Peyer's patch (tissue), 4 donors: ENCODE measurements at places on chromosomes 3 and 15.

- DNase-seq = no peak
Observed at GRCh38 chr3:181899702-181900101, 188.0 kb downstream of the SOX2 start.

- DNase-seq = no peak
Observed at GRCh38 chr3:66747696-66748095, 246.9 kb upstream of the LRIG1 start.

GRCh38 chr15:40498891-40499290, 28.1 kb downstream of the CHST14 start:
- DNase-seq = no peak

DNA sequence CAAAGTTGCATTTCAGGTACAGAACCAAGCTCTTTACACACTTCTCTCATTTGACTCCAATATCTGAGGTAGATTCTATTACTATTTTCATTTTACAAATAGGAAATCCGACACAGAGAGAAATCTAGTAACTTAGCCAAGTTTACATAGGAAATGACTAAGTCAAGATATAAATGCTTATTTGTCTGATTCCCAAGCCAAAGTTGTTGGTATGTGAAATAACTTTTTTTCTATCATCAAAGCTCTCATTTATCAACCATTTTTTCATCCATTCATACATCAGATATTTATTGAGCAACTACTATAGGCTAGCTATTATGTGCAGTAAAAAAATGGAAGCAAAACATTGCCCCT, 89.2 kb upstream of the MITF start:
- DNase-seq = no peak

GRCh38 chr3:18237251-18238005, 187.7 kb downstream of the SATB1 start:
- DNase-seq = no peak

DNA sequence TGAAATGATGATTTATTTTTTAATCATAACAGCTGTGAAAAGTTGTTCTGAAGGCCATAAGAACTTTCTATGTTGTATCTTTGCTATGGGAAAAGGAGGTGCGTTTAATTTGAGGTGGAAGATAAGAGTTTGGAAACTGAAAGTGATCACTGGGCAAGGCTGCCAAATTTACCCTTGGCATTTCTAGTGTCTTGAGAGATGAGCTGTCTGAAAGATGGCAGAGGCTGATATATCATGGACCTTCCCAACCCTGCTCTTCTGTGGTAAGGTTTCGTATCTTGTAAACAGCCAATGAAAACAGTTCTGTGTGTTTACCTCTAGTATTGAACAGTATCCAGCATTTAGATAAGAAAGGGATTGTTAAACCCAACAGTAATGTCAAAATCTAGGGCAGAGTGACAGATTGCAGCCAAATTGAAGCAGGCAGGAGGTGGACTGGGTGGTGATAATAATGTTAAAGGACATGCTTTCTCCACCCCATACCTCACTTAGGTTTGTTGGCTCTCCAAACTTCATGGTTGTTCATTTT, 15.8 kb upstream of the NFKBIZ start:
- DNase-seq = no peak

- DNase-seq = no peak
Observed at GRCh38 chr3:102449341-102449740, 14.5 kb downstream of the ZPLD1 start.

DNA sequence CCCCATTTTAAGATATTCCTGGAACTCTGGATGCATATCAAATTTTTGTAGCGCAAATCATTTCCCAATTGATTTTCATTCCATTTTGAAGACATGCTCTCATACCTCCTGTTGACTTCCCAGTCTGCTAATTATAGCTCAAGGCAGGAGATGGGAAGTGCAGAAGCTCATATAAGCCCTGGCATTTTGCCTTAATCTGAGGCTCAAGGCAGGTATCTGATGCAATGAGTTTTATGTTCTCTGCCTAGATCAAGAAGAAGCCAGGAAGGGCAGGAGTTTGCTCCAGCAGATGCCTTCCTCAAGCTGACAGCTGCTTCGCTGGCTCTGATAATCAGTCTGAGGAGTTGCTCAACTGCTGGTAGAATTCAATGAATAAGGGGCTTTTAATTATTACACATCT, 65.6 kb upstream of the NEDD4 start:
- no peak for DNase-seq

DNA sequence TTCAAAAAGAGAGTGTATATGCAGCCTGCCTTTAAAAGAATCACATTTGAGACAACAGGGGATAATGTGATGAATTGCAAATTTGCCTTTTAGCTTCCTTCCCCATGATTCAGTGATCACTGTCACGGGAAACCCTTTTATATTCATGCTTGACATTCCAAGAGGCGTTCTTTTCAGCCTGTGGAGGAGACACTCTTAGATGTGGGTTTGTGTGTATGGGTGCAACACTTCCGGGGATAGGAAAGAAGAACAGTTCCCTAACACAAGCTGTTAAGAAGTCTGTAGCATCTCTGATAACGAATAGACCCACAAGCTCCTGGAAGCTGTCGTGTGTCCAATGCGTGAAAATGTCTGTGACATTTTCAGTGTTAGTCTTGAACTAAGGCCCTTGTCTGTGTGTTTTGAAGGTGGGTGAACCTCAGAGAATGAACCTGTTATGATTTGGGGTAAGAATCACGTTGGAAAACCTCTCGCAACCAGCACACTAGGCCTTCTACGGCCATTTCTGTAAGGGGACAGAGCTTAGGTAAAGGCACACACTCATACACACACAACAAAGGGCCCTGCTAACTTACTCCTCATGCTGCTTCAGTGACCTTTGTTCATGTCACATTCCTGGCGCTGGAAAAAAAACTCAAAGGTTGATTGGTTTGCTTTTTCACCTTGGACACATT, 229.2 kb upstream of the ST8SIA2 start:
- DNase-seq = no peak

DNA sequence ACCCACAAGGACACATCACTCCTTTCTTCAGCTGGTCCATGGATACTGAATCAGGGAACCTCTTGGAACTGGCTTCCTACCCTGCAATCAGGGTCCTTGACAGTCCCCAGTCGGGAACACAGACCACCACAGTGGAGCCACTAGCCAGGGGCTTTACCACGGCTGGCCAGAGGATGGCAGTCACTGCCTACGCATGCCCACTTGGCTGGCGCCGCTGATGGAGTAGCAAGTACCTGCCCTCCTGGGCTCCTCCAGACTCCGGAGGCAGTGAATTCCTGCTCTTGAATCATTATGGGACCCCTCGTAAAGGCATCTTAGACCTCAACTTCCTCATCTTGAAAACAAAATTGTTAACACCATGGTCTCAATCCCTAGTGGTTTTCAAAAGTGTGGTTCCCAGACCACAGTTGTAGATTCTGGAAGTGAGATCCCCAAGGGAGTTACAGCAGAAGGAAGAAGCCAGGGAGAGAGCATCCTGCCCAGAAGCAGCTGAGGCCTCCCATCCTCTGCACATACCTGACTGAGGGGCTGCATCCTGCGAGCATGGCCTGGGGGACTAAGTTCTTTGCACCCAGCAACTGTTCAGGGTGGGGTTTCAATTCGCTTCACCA, 9.1 kb upstream of the SKIC8 start:
- DNase-seq = peak; percentile 20

DNA sequence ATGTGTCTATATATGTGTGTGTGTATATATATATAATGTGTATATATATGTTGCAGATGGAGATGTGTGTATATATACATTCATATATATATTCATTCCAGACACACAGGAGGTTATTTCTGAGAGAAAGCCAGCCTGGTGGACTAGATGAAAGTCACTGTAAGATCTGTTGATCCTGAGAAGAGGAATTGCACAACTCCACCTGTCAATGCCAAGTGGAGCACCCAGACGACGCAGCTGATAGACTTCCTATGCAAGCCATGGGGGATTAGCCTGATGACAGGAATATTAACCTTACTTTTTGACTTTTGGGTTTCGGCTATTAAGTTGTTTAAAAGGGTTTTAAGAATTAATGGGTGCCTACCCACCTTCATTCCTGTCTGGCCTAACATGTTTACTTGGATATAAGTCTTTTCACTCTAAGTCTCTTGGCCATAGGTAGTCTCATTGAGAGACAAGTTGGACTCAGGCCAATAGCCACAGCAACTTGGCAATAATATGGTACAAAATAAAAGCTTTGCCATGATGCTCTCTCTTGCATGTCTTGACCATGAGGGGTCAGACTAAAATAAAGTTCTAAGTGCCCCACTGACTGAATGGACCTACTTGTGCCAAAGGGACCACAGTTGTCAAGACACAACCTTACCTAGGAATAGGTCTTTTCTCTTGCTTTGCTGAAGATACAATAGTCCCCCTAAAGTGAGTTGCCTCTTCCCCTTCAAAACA, 35.9 kb upstream of the GOLGA6L2 start:
- DNase-seq = no peak

DNA sequence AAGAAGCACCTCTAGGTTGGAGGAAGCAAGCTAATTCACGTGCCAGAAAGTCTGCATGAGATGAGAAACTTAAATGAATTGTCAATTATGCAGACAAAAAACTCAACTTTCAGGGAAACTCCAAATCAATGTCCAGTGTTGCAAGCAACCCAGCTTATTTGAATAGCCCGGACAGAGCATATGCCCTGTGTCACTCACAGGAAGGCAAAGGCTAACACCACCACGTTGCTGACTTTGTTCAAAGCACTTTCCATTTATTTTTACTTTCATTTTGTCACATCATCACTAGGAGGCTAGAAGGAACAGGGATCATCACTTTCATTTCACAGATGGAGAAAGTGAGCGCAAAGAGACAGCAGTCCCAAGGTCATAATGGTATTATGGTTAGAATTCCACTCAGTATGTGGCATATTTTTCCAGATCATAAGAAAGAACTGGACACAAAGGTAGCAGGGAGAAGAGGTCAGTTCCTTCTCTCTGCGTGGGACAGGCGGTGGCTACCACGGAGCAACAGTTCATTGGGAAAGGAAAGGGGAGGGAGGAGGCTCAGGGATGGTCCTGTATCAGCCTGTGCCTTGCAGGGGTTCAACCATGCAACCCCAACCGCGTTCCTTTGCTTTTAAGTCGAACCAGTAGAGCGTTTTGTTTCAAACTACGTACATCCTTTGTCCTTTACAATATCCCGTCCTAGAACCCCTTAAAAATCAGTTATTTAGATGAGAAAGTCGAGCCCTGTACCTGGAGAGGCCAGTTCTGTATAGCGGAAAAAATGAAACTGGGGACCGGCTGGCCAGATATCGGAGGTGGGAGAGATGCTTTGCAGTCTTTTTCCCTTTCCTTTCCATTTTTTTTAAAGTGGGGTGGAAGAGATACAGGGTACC, 1.1 kb downstream of the HEG1 start:
- DNase-seq = peak; percentile 50

DNA sequence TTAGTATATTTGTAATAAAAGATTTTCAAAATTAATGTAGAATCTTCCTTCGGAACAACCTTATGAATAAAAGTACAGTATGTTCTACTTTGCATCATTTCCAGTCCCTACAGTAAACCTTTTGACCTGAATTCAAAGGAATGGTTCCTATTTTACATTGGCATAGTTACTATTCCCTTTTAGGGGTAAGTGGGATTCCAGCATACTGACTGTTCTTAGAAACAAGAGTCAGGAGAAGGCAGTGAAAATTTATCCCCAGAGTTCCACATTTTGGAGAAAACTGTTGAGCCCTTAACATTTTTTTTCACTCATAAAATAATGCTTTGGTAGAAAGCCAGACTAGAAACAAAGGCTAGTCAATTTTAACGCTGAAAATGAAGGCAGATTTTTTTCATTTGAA, 78.1 kb downstream of the P3H2 start:
- DNase-seq = no peak

DNA sequence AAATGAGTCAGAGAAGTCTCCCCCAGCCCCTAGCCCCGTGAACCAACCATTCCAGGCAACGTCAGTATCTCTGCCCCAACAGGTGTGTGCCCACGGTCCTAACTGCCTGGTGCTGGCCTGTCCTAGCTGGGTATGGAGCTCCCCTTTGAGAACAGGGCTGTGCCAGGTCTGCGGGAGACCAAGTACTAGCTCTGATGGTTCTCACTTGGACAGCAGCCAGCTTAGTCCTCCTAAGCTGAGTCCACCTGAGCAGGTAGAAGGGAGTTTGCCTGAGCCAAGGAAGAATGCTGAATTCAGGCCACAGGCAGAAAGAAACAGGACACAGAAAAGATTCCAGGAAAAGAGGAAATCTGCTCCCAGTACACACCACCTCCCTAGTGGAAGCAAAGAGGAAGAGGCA, 33.1 kb upstream of the PARL start:
- no peak for DNase-seq

GRCh38 chr3:196149831-196150301, 61.3 kb downstream of the ZDHHC19 start:
- DNase-seq = no peak

- DNase-seq = no peak
Observed at GRCh38 chr15:31427411-31427810, 100.8 kb downstream of the KLF13 start.

GRCh38 chr3:55899887-55900286, 412.8 kb upstream of the WNT5A start:
- DNase-seq = no peak

DNA sequence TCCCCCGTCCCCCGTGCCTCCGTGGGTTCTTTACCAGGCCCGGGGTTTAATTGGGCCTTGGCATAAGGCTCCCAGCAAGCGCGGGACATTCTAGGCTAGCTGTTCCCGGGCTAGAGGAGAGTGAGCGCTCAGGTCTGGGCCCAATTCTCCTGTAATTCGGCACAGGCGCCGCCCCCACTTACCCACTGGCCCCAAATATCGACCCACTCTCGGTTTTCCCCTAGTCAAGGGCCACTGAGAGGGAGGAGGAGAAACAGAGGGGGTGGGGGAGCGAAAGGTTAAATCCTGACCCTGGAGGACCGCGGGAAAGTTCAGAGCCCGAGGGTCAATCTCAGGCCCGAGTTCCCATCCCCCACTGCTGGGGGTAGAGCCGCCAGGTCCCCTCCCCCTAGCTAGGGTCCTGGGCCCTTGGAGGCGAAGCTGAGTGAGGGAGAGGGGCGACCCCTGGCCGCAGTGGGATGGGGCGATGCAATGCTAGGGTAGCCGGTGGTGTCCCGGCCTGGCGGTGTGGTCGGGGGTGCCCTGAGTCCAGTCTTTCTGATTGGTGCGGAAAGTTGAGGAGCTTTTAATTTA, 8.5 kb upstream of the ONECUT1 start:
- no peak for DNase-seq

DNA sequence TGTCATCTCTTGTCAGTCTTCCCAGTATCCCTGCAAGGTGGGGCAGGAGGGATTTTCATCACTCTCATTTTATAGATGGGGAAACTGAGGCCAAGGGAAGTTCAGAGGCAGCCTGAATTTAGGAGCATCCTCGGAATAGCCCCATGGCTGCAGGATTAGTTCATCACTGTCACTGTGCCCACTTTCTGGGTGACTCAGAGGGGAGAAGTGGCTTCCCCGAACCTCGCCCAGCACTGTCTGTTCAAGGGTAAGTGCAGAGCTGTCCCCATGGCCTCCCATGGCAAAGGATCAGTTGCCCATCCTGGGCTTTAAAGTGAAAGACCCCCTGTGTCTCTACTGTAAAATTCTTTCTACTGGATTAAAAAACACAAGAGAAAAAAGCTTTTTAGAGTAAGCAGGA, 60.0 kb upstream of the SEC13 start:
- DNase-seq = no peak

GRCh38 chr3:139473155-139473771, 3.1 kb downstream of the RBP2 start:
- DNase-seq = peak; percentile 79
